Left lung (tissue), 14 donors: ENCODE measurements at places on chromosomes 2 and 18.
A peak's percentile ranks its signal among the peaks of the same experiment; 100 is the strongest.

- DNase-seq, result no peak
These were observed 10.8 kb downstream of the MLPH start for GRCh38 chr2:237497838-237498186.

DNA sequence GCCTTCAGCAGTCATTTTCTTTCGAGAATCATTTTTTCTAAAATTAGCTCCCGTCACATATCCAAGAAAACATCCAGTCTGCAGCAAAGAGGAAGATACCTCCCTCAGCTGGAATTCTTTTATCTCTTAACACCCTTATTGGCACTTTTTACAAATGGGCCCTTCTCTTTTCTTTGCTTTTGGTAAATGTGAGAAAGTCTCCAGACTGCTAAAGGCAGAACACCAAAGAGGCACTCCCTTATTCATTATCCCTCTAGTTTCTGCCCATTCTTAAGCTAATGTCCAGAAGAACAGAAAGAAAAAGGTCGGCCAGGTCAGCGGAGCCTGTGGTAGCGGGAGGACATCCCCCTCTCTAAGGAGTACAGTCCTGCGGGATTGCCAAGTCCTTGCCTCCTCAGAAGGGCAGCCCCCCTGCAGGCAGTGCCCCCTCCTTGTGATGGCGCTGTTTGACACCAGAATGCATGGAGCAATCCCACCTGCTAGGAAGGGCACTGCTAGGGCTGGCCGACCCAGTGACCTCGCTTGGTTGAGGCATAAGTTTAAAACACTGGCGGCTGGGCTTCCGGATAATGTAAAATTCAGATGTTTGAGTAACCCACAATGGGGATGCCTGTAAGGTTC lies 34.0 kb downstream of the ST6GAL2 start:
- DNase-seq, result no peak

- no peak for DNase-seq
These were observed 133.7 kb downstream of the COMMD1 start for GRCh38 chr2:62038975-62039771.

DNA sequence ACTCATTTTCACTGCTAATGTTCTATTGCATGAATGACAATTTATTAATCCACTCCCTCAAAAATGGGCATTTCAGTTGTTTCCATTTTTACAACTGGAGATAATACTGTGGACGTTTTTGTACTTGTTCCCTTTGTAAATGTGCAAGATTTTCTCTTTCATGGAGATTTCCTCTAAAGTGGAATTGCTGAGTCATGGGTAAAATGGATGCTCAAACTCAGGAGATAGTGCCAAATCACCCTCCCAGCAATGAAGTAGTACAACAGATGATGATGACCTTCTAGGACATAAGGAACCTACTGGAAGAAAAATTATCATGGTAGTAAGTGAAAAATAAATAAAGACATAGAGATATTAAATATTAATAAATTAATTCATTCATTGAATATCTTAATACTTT lies 460.8 kb upstream of the CHST9 start:
- DNase-seq, result no peak

GRCh38 chr2:17540813-17541530 lies 476 bp downstream of the VSNL1 start:
- no peak for DNase-seq

- DNase-seq, result no peak
These were observed 27.2 kb downstream of the PXDN start for GRCh38 chr2:1717113-1717512.

GRCh38 chr2:222318026-222318711 lies 19.4 kb upstream of the PAX3 start:
- peak; percentile 73 for DNase-seq

GRCh38 chr2:173149491-173149890 lies 73.8 kb downstream of the MAP3K20 start:
- DNase-seq, result no peak

- DNase-seq, result peak; percentile 13
These were observed 437.1 kb downstream of the DCDC2C start for GRCh38 chr2:4140281-4140970.

- no peak for DNase-seq
These were observed 24.1 kb downstream of the MAL start for GRCh38 chr2:95049683-95049955.

- no peak for DNase-seq
These were observed 83.7 kb upstream of the RBM44 start for GRCh38 chr2:237714690-237715458.

- no peak for DNase-seq
These were observed 127.4 kb downstream of the TGIF1 start for GRCh38 chr18:3577281-3577855.

GRCh38 chr2:72750466-72750865 lies 75.4 kb downstream of the EXOC6B start:
- DNase-seq, result no peak

DNA sequence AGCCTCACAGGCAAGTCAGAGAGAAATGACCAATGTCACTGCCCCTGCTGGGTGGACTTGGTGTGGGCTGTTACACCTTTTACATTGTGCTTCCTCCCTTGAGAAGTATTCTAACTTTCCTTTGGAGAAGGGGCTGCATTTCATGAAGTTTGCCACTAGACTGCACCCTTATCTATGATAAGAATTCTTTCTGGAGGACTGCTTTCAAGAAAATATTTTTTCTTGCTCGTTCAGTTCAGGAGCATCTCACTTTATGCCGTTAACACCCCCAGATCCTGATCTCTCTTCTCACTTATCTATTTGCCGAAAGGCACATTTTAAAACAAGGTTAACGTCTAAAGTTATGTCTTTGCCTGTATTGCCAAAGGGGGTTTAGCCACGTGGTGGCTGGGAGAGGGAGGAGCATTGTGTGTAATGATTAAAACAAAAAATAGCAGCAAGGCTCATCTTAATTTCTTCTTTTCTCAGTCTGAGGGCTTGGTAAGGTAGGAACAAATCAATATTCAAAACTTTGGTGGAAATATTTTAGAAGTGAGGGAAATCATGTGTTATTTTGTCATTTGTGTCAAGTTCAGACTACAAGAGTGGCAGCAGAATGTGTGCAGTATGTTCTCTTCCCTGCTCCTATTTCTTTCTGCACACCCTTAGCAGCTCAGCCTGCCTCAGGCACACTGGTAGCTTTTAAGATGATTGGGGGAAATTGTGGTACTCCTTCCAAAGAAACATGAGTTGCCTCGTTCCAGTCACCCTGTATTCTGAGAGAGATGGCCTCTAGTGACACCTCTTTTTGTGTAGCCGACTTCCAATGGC lies 1.6 kb upstream of the IGFBP5 start:
- DNase-seq, result no peak

GRCh38 chr2:75153221-75153620 lies 46.1 kb downstream of the TACR1 start:
- no peak for DNase-seq

DNA sequence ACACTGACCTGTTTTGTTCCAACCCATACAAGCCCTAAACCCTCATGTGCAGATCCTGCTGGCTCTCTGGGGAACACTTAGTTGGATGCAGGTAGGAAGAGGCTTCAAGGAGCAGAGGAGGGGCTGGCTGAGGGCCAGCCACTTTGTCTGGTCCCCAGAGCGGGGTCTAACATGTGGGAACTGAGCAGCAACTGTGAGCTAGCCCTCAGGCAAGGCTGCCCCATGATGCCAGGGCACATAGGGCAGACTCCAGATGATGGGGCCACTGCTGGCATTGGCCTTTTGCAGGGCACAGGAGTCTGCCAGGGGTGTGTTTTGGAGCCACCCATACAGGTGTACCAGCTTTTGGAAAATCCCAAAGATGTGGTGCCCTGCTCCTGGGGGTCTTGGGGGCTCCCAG lies 67.7 kb downstream of the HPCAL1 start:
- no peak for DNase-seq

DNA sequence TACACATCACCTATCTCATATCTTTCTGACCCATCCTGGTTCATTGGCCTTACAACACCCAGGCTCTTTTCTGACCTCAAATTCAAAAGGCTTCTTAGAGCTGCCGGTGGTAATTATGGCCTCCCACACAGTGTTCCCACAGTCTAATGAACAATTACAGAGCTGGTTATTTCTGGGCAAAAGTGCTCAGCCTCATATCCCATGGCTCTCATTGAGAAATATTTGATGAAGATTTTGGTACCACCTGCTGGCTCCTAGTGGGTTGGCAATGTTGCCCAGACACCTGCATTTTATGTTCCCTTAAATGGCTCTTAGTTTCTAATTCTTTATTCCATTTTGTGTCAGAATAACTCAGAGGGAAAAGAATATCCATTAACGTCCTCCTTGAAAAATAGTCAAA lies 20.1 kb upstream of the SCYGR2 start:
- DNase-seq, result no peak
